GM06990 (cell line): ENCODE measurements at places on chromosomes 4 and X.

DNA sequence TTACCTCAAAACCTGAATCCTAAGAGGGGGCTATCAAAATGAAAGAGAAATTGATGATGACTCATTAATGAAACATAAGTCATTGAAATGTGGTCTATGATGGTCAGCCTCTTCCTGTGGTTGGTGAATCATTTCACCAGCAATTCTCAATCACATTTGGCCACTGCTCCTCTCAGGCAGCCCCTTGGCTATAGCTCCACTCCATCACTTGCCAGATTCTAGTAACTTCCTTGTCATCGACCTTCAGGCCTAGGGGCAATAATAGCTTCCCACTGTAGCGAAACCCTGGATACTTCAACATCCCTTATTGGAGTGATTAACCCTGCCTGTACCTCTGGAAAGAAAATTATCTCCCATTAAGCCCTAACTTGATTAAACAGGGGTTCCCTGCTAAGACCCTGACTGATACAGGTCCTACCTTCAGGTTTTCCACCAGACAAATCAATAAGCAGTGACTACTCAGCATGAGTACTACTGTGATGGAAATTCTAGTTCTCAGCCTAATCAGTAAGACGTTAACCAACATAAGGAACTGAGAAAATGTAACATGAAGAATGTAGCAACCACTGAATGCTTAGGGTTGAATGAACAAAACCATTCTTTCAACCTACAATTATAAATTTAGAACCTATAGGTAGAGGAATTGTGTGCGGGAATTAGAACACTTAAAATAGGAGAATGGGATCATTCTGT, 30.4 kb downstream of the ADH7 start:
- DNase-seq: peak; percentile 49

- DNase-seq: peak; percentile 89
These were observed at the start of gene MED12 for GRCh38 chrX:71118032-71118984. MED12 (plus strand) TSS chrX:71118596; CDS start chrX:71118755, 159 bp downstream.

- DNase-seq: no peak
These were observed 255.5 kb downstream of the CHIC1 start for GRCh38 chrX:73818200-73819116.

DNA sequence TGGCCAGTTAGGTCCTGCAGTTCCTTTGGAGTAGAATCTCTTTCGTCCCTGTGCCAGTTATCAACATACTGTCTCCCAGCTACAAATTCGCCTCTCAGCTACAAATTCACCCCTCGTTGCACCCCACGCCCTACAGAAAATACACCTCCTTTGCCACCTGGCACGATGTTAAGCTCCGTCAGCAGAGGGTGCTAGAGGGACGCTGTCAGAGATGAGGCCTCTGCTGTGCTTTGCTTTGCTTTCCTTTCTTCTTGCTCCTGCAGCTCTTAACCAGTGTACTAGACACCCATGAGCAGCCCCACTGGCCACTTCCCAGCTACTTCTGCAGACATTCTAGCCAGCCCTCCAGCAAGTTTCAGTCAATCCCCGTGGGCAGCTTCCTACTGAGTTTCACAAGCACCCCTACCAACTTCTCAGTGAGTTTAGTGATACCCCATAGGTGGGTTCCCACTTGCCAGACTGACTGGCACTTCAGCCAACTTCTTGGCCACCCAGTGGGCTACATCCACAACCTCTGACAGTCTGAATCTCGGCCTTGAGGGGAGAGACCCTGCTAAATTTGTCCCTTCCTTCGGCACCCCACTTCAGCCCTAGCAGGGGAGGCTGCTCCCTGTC, 21.8 kb downstream of the HAUS3 start:
- DNase-seq: peak; percentile 22

DNA sequence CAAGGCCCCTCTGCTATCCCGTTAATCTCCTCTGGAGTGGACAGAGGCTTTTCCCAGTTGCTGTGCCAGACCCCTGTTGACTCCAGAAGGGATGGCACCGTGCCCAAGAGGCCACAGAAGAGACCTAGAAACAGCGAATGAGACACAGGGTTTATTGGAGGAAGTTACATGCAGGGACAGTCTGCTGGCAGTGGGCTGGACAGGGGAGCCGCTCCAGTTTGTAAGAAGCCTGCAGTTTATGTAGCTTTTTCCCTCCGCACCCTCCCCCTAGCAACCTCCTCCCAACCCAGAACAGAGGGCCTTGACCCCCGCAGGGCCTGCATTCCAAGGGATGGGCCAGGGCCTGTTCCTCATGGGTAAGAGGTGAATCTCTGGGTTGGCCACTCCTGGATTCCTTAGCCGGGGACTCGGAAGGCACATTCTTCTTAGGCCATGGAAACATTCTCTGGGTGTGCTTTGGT, 216.8 kb upstream of the PSAPL1 start:
- DNase-seq: no peak

- no peak for DNase-seq
These were observed 68.7 kb downstream of the SORCS2 start for GRCh38 chr4:7261087-7261486.

DNA sequence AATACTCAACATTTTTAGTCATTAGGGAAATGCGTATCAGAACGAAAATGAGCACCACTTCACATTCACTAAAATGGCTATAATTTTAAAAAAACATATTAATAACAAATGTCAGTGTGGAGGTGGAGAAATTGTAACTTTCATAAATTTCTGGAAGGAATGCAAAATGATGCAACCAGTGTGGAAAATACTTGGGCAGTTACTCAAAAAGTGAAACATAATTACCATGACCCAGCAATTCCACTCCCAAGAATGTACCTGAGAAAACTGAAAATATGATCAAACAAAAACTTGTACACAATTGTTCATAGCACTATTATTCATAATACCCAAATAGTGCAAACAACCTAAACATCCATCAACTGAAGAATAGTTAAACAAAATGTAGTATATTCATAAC, 76.1 kb upstream of the FAM241A start:
- no peak for DNase-seq

DNA sequence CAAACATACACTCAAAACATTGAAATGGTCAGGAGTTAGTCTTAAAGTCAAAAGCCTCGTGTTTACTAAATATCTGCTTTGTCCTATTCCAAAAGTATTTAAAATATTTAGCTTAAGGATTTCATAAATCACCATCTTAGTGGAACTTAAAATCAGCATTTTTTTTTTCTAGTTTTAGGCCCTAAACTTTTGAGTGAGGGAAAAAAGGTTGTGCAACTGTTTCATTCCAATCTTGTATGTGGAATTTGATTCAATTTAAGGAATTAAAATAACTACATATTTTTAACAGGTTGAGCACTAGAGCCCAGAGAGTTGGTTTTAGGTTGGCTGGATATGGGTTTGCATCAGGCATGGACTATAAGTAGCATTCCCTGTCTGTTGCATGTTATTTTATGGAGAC, 35.7 kb upstream of the ANK2 start:
- DNase-seq: no peak

DNA sequence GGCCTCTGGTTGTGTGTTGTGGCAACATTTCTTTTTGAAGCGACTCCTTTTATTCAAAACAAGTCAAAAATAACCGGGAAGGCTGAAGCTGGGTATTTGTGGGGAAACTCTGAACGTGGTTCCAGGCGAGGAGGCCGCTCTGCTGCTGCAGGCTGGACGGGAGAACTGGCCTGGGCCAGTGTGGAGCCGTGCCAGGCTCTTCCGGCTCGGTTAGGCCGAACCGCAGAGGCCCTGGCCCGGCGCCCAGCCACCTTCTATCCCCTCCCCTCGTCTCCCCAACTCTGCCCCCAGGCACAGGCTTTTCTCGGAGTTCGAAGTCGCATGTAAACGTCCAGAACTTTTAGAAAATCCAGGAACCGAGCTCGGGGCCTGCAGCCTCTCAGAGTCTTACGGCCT, 2.4 kb upstream of the BCOR start:
- no peak for DNase-seq

DNA sequence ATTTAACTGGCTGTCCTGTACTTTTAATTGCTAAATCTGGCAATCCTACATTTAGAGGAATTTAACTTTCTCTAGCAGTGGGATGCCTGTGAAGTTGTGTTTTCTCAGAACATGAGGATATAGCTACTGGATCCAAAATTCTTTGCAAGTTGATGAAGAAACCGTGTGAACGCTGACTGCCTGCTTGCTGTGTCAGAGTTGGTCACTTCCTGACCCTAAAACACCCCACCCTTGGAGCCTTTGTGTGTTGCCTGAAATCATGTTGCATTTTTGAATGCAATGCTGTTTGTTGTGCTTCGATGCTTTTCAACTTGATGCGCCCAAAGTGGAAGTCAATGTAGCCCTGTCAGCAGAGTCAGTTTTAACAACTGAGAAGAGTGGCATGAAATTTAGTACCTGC, 211.2 kb downstream of the ANK2 start:
- DNase-seq: no peak

GRCh38 chrX:126580877-126581276, 28.3 kb upstream of the DCAF12L1 start:
- DNase-seq: peak; percentile 2

GRCh38 chr4:70895405-70895804, 6.8 kb upstream of the MOB1B start:
- DNase-seq: no peak

DNA sequence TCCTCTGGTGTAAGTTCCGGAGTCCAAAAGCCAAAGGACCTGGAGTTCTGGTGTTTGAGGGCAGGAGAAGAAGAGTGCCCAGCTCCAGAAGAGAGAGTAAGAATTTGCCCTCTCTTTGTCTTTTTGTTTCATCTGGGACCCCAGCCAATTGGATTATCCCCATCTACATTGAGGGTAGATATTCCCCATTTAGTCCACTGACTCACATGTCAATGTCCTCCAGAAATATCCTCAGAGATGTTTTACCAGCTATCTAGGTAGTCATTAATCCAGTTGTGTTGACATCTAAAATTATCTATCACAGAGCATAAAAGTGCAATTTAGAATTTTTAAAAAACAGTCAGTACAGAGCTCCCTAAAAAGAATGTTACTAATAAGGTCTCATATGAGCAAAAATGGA, 132.9 kb upstream of the TMEM47 start:
- DNase-seq: no peak

DNA sequence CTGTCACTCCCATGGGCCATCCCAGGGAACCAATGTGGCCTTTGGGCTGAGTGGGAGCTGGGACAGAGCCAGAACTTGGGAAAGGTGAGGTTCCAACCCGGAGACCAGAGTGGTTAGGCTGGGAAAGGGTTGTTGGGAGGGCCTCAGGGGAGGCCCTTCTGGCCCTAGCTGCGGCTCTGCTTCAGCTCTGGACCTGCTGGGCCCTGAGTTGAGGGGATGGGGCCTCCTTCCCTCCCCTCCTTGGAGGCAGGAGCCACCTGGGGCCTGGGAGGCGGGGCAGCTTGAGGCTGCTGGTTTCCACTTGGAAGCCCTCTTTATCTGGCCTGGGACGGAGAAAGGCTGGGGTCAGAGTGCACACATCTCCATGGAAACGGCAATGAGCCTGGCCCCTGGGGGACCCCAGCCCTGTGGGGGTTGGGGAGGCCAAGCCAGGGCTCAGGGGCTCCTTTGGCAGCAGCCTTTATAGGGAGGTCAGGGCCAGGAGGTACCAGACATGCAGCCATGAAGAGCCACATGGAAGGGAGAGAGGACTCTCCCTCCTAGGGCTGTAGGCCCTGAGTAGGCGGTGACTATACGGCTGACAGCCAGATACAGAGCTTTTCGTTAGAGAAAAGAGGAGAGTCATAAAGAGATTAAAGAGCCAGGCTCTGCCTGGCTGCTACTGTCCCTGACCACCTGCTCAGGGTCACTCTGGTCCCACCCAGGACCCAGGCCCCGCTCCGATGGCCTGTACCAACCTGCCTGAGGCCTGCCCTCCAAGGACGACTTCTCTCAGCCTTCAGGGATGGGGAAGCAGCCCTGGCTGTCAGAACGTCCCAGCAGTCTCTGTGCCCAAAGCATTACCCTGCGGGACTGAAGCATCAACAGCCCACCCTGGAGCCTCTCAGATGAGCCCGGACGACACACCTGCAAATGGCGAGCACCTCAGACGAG, 6.9 kb upstream of the NSD2 start:
- DNase-seq: no peak

- no peak for DNase-seq
These were observed 317.1 kb downstream of the UNC5C start for GRCh38 chr4:95231681-95232080.

DNA sequence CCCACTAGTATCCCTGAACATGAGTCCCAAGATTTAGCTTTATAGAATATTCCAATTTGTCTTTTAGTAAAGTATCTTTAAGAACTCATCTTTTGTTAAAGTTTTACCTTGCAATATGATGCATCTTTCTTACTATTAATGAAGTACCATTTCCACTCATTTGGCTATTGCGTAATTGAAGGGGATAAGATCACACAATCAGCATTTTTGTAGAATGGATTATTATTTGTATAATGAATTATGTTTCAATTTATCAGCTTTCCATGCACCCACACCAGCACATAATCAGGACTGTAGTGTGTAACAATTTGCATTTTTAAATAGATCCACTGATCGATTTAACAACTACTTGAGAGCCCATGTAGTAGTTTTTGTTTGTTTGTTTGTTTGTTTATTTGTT, 1364.9 kb upstream of the IGFBP7 start:
- DNase-seq: no peak

DNA sequence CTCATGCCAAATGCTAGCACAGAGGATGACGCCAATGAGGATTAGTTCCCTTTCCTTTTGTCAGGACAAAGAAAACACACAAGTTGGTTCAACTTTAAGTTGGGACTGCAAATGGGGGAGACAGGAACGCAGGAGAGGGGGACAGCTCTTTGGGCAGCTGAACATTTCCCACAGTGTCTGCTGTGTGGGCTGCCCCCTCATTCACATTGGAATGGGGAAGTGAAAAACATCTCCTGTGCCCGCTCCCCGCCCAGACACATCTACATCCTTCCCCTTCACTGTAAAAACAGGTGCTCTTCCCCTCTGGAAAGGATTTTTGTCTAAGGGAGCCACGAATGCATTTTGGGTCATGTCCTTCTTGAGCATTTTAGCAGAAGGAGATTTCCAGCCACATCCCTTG, 44.5 kb upstream of the TBC1D9 start:
- no peak for DNase-seq

- no peak for DNase-seq
These were observed 3.5 kb downstream of the CXCL2 start for GRCh38 chr4:74095482-74095881.
